Astrocyte (in vitro differentiated cells and primary cell): ENCODE measurements at places on chromosomes 1 and 21. TPM values are rescaled to one million over a fixed set of nuclear protein-coding genes. Genes with fewer than 3 reads are reported as not detected.

The TMPRSS15 gene
- not detected in 2 replicates for total RNA-seq

The USP48 gene
- total RNA-seq: 85.7 and 85.8 TPM in 2 replicates

The OR2L8 gene
- total RNA-seq: not detected in 2 replicates

The SH2D1B gene
- not detected in 2 replicates for total RNA-seq

The CNKSR1 gene
- 4.2 and 5.0 TPM in 2 replicates for total RNA-seq

The POU3F1 gene
- 2.3 and 3.3 TPM in 2 replicates for total RNA-seq

The LGR6 gene
- total RNA-seq: 0.27 and 0.48 TPM in 2 replicates

The UTS2 gene
- total RNA-seq: not detected in 2 replicates

The HPDL gene
- 0.61 and 0.70 TPM in 2 replicates for total RNA-seq

The VAV3 gene
- 1.9 and 2.6 TPM in 2 replicates for total RNA-seq

The AMPD1 gene
- total RNA-seq: not detected in 2 replicates

The EXO1 gene
- total RNA-seq: 2.9 and 3.8 TPM in 2 replicates

The FCMR gene
- 0.55 and 0.73 TPM in 2 replicates for total RNA-seq

The LRRC38 gene
- total RNA-seq: not detected in 2 replicates

The TMEM234 gene
- 16.7 and 17.3 TPM in 2 replicates for total RNA-seq

The CD101 gene
- 1.6 and 2.6 TPM in 2 replicates for total RNA-seq

The PCP4 gene
- total RNA-seq: 0.68 TPM in 1 of 2 replicates, not detected in the other

The NPL gene
- 3.3 TPM in 2 replicates for total RNA-seq

The VWA1 gene
- 60.4 and 81.2 TPM in 2 replicates for total RNA-seq

The USP1 gene
- total RNA-seq: 11.4 and 12.8 TPM in 2 replicates

The THEM5 gene
- not detected in 2 replicates for total RNA-seq

The LRRC7 gene
- total RNA-seq: 0.14 and 0.27 TPM in 2 replicates

The MYBPHL gene
- total RNA-seq: not detected in 2 replicates

The SPRR2E gene
- total RNA-seq: not detected in 2 replicates

The HCN3 gene
- total RNA-seq: 3.4 and 3.6 TPM in 2 replicates

The ZNF593OS gene
- total RNA-seq: not detected in 2 replicates

The UMODL1 gene
- total RNA-seq: 0.10 TPM in 1 of 2 replicates, not detected in the other
